ENCODE measurements at places on chromosomes 1 and 21. TPM values are rescaled to one million over a fixed set of nuclear protein-coding genes. Genes with fewer than 3 reads are reported as not detected.

- no peak for DNase-seq
These were observed 31.1 kb downstream of the CD55 start for GRCh38 chr1:207352554-207352953.

- no peak for DNase-seq
These were observed 44.2 kb downstream of the KLHL20 start for GRCh38 chr1:173758980-173759379.

DNA sequence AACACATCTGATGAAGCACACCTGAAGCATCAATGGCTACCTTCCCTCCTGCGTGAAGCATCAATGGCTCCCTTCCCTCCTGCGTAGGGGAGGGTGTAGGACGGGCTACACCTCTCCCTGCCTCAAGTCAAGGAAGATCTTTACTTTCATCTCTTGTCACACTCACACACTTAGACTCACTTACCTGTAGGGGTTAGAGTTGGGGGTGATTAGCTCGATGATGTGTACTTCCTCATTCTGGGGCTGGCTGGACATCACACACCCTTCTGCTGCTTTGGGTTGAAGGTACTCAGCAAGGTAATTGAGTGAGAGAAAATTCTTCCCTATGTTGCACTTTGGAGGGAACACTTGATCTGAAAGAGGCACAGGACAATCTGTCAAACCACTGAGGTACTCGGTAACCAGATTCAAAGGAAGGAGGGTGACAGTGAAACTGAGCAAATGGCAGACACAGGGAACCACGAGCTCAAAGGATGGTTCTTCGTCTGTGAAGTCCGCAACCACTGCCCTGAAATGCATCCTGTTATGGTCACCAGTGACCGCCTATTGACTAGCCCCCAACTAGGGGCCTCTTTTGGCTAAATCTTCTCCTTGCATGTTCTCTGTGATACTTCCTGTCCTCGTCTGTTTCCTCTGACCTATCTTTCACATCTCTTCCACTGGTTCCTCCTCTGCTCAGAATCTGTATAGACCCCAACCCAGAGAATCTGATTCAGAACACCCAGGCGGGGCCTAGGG lies 156.2 kb downstream of the TGFBR3 start:
- no peak for DNase-seq

DNA sequence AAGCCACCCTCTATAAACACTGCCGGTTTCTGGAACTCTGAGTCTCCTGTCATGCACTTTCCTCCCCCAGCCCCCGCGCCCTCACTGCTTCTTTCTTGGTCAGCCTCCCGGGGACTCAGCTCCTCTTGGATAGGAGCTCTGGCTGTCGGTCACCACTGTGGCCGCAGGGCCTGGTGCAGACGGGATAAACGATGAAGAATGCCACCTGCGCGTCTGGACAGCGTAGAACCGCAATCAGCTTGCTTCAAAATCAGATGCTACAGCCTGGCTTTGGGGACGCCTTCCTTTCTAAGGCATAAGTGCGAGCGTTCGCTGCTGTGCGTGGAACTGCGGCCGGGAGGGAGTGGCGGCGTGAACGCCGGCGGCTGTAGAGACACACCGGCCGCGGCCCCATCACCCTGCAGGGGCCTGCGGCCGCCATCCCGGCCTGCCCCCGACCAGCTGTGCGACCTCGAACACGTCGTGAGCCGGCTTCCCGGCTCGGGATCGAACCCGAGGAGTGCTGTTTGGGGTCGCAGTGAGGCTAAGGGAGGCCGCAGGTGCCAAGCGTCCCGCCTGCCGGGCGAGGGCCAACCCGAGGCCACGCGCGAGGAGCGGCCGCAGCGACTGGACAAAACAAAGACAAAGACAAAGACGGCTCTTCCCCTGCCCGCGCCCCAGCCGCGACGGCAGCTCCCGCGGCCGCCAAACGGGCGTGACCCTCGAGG lies 688 bp downstream of the PTTG1IP start:
- DNase-seq = peak; percentile 23

GRCh38 chr1:168469690-168470089 lies 74.1 kb downstream of the XCL2 start:
- peak; percentile 46 for DNase-seq

DNA sequence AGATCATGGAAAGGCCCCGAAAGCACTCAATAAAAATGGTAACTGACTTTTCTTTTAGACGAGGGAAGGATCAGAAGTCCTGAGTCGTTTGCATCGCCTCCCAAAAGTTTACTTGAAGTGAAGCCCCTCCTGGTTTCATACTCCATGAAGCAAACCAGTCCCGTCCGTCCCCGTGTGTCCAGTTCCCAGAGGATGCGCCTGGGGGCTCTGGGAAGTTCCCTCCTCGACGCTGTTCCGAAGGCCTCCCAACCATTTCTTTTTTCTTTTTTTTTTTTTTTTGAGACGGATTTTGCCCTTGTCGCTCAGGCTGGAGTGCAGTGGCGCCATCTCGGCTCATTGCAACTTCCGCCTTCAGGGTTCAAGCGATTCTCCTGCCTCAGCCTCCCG lies 661 bp upstream of the OSCP1 start:
- DNase-seq = no peak

DNA sequence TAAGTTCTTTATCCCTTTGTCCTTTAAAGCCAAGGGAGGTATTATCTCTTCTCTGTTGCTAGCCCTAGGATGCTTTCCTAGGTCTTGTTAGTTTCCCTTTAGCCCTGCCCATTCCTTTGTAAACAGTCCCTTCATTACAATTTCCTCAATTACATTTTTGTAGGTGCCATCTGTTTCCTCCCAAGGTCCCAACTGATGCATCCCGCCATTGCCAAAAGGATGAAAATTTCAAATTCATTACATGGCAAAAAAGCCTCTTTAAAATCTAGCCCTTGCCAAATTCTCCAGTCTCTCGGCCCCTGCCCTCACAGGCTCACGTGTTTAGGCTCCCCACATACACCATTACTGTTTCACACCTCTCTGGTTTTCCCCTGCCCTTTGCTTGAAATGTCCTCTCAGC lies 151.9 kb upstream of the C1orf87 start:
- no peak for DNase-seq

GRCh38 chr21:28025111-28025510 lies 967.6 kb downstream of the LTN1 start:
- no peak for DNase-seq

GRCh38 chr1:110094931-110095654 lies 17.1 kb upstream of the UBL4B start:
- DNase-seq = no peak

DNA sequence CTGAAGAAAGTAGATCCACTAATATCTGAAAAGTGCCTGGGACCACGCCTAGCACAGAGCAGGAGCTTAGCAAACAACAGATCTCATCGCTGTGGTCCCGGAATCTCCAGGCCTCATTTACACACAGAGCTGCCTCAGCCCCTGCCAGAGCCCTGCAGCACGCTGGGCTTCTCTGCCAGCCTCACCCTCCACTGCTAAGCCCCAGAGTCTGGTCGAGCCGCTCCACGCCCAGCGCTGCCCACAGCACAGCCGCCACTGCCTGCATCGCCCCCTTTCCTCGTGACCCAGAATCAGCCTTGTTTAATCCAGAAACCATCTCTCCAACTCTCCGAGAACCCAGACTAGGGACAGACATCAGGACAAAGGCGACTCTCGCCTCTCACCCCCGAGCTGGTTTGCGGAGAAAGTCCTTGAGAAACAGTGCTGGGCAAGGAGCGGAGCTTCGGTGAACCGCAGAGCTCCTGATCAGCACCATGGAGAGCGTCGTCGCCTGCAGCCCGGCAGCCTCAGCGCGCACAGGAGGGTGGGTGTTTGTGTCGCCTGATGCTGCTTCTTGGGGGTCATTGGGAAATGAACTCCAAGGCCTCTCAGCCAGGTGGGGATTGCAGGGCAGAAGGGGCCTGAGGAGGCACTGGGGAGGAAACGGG lies 145.1 kb downstream of the NPHP4 start:
- no peak for DNase-seq

DNA sequence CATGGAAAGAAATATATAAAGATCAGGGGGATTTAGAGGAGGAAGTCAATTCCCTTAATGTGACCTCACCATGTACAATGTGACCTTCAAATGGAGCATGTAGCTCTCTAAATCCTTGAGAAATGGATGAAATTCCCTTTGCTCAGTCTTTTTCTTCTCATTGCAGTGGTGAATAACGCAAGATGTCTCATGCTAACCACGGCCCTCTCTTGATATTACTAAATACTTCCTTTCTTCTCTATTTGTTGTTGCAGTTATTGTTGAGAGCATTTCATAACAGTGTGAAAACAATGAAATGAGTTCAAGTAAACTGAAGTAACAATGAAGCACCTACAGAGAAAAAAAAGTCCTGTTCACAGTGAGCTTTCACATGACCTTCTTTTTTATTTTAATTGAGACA lies 55.6 kb downstream of the ZNF281 start:
- DNase-seq = no peak

GRCh38 chr1:112245114-112245513 lies 150.9 kb upstream of the CTTNBP2NL start:
- DNase-seq = no peak

DNA sequence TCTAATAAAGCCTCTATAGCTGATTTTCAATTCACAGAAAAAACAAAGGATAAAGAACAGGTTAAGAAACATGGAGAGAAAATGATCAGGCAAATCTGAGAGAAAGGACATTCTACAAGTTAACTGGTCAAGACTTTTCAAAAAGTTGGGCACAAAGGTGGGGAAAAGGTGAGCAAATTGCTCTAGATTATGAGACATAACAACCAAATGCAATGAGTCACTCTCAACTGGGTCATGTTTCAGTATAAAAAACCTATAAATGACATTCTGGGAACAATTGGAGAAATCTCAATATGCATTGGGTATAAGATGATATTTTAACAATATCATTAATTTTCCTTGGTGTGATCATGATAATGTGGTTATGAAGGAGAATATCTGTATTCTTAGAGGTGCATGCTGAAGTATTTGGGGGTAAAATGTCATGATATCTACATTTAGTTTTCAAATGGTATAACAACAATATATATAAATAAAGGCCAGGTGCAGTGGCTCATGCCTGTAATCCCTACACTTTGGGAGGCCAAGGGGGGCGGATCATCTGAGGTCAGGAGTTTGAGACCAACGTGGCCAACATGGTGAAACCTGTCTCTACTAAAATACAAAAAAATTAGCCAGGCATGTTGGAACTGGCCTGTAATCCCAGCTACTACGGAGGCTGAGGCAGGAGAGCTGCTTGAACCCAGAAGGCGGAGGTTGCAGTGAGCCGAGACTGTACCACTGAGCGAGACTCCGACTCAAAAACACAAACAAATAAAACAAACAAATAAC lies 27.0 kb downstream of the ANKRD13C start:
- no peak for DNase-seq

- no peak for DNase-seq
These were observed 847.1 kb downstream of the KCNT2 start for GRCh38 chr1:195761104-195761503.

GRCh38 chr1:9716404-9717192 lies 65.1 kb downstream of the PIK3CD start:
- DNase-seq = no peak

GRCh38 chr1:156310962-156311361 lies 11.9 kb upstream of the VHLL start:
- DNase-seq = no peak

- DNase-seq = no peak
These were observed 245.0 kb downstream of the FGGY start for GRCh38 chr1:59541891-59542290.

DNA sequence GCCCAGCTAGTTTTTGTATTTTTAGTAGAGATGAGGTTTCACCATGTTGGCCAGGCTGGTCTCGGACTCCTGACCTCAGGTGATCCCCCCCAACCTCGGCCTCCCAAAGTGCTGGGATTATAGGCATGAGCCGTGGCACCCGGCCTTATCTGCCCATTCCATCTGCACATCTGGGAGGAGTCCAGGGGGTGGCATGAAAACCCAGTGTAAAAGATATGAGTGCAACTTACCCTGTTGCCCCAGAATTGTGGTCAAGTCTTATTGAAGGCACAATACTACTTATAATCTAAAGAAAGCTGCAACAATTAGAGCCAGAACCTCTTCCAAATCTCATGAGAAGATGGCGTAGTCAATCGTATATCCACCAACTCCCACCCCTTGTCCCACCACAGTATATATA lies 18.4 kb downstream of the CTXND2 start:
- DNase-seq = no peak

DNA sequence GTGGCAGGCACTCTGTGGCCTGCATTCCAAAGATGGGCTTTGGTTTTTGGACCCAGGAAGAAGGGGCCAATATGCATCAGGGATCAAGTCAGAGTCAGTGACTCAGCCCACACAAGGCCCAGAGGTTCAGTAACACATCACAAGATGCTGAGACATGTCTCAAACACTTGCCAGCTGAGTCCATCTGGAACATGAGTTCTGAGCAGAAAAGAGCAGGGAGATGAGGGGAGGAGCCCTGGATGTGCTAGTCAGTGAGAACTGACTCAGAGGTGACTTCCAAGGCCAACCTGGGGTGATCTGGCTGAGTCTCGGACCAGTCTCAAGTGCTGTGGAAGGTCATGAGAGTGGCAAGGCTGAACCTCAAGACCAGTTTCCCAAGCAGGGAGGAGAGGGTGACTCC lies 150.1 kb downstream of the CDC7 start:
- peak; percentile 68 for DNase-seq

DNA sequence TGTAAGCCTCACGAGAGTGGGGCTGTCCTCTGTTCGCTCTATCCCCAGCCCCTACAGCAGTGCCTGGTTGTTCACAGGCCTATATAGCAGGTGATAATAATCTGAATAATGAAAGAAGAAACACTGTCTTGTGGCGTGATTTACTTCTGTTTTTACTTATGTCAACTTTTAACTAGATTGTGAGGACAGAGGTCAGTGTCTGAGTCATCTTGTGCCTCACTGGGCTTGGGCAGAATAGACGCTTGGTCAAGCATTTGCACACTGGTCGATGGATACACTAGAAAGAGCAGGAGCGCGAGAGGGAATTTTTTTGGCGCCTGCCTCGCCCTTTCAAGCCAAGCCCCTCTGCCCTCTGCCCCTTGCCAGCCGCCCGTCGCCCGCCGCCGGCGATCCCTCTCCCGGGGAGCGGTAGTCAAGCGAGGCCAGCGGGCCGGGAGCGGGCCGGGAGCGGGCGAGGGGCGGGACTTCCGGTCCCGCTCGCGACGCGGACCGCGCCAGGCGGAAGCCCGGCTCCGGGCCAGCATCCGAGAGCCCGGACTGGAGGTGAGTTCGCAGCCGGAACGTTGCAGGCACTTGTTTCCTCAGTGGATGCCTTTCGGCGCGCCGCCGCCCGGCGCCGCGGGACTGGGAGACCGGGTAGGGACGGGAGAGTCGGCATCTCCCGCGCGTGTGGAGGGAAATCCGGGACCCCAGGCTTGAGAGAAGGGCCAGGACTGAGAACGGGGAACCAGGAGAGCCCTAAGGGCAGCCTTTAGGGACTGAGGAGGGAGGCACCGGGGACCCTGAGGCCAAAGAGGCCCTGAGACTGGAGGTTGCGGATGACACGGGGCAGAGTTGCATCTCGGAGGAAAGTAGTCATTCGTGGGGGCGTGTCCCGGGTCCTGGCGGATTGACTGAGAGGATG lies at the start of gene DISP1:
Gene DISP1, plus strand, starts transcription at position 504 of the 904 bp plus-strand sequence. CDS start 127,785 bp downstream, outside the sequence.
- DNase-seq = peak; percentile 39

GRCh38 chr1:10691740-10692125 lies 104.7 kb downstream of the CASZ1 start:
- DNase-seq = no peak

PIGP gene
- total RNA-seq = 13.4 TPM

SLAMF8 gene
- 5.6 TPM for total RNA-seq

HCN3 gene
- total RNA-seq = 1.9 TPM

NRAS gene
- total RNA-seq = 24.8 TPM

RUNX1 gene
- total RNA-seq = 47.4 TPM

ANGPTL1 gene
- 51.0 TPM for total RNA-seq

TEDDM1 gene
- total RNA-seq = not detected

LAMC1 gene
- 273 TPM for total RNA-seq

BLACAT1 gene
- not detected for total RNA-seq

GNAT2 gene
- total RNA-seq = not detected

AMY2A gene
- not detected for total RNA-seq

KRTAP10-8 gene
- total RNA-seq = not detected
